ENCODE measurements at places on chromosomes 7 and 10. TPM values are rescaled to one million over a fixed set of nuclear protein-coding genes. Genes with fewer than 3 reads are reported as not detected.

Gene MMP21
- not detected for total RNA-seq

Gene ACADSB
- total RNA-seq: 8.5 TPM

Gene CYP2E1
- total RNA-seq: 1.8 TPM

Gene GDF2
- not detected for total RNA-seq

Gene IL2RA
- not detected for total RNA-seq

Gene ZSCAN25
- total RNA-seq: 11.9 TPM

Gene HTRA1
- total RNA-seq: 413 TPM

Gene ADIRF
- 18.3 TPM for total RNA-seq

Gene DRGX
- total RNA-seq: under 0.01 TPM

Gene AASS
- 26.4 TPM for total RNA-seq

Gene TNRC18
- 61.3 TPM for total RNA-seq

Gene ITPRID1
- not detected for total RNA-seq

Gene PPP1R9A
- under 0.01 TPM for total RNA-seq

Gene ADAP1
- total RNA-seq: 2.2 TPM
